Astrocyte (in vitro differentiated cells and primary cell): ENCODE measurements at places on chromosomes 2 and 18. TPM values are rescaled to one million over a fixed set of nuclear protein-coding genes. Genes with fewer than 3 reads are reported as not detected.

Gene MYO1B
- total RNA-seq = 95.7 TPM in 2 replicates

Gene GBX2
- 1.2 and 1.8 TPM in 2 replicates for total RNA-seq

Gene MEP1B
- not detected in 2 replicates for total RNA-seq

Gene MTLN
- total RNA-seq = 20.3 and 22.2 TPM in 2 replicates
